Breast epithelium (tissue), 4 donors: ENCODE measurements at places on chromosomes 7 and 10. TPM values are rescaled to one million over a fixed set of nuclear protein-coding genes. Genes with fewer than 3 reads are reported as not detected.
A peak's percentile ranks its signal among the peaks of the same experiment; 100 is the strongest.

DNA sequence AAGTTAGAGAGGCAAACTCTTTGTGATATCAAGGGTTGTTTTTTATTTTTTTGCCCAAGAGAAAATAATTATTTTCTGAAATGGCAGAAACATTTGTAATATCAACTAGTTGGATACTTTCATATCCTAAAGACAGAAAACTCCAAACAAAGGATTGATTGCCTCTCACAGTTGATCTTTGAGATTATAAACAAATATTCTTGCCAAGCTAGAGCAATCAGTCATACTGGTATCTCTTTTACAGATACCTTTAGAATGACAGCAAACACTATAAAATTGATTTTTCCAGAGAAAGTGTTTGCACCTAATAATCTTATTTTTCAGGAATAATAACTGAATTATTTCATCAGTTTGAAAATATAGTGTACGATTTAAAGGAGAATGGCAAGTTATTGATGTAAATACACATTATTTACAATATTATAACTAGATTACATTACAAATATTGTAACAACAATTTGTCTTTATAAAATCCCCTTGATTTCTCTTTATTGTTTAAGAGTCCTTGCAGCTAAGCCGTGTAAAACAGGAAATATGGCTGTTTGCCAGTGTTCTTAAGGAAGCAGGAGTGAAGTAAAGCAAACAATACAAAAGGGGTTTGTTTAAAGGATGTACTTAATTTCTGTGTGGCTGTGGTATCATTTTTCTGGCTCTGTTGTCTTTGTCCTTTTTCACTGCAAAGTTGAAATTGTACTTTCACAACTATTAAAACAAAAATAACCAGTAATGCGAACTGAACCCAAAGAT is 58.4 kb downstream of the MAPK8 start:
- no peaks in the 10 kb centered on the region for H3K36me3 ChIP-seq
- no peak for DNase-seq
- H3K4me1 ChIP-seq = peaks cover 8% of the 10 kb centered on the region
- H3K4me3 ChIP-seq = no peak overlapping the region
- H3K27me3 ChIP-seq = no peaks in the 10 kb centered on the region

DNA sequence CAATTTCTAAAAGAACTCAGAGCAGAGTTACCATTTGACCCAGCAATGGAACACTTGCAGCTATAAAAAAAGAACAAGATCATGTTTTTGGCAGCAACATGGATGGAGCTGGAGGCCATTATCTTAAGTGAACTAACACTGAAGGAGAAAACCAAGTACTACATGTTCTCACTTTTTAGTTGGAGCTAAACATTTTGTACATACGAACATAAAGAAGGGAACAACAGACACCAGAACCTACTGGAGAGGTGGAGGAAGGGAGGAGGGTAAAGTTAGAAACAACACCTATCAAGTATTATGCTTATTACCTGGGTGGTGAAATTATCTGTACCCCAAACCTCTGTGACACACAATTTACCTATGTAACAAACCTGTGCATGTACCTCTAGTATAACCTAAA is 329.5 kb downstream of the ATRNL1 start:
- H3K36me3 ChIP-seq = no peaks in the 10 kb centered on the region
- DNase-seq = no peak
- no peak overlapping the region for H3K4me3 ChIP-seq
- no peaks in the 10 kb centered on the region for H3K27me3 ChIP-seq

DNA sequence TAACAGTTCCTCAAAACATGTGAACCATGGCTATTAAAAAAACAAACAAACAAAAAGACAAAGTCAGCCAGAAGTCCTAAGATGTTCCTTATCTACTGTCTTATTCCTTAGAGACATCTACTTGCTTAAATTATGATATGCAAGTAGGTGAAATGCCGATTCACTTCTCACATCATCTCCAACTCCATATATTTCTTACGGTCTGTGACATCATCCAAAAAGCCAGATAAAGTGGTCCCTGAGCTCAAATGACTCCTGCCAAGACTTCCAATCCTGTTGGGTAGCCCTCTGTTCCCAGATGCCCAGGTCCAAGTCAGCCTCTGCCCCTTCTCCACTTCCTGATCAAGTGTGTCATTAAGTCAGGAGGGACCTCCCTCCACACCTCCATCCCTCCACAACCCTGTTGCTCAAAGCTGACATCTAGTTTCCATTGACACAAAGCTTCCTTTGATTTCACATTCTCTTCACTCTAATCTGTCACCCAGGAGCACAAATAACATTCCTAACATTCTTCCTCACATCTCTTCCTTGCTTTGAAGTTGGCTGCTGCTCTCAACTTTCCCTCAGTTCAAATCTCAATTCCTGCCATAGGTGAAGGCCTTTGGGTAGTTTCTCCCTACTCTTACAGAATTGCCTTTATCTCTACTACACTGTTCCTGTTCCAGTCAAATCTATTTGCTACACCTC is 56.1 kb upstream of the PDLIM1 start:
- no peak for DNase-seq
- H3K36me3 ChIP-seq = no peaks in the 10 kb centered on the region
- H3K27ac ChIP-seq = no peak overlapping the region
- H3K27me3 ChIP-seq = no peaks in the 10 kb centered on the region
- peaks cover 7% of the 10 kb centered on the region for H3K4me1 ChIP-seq

DNA sequence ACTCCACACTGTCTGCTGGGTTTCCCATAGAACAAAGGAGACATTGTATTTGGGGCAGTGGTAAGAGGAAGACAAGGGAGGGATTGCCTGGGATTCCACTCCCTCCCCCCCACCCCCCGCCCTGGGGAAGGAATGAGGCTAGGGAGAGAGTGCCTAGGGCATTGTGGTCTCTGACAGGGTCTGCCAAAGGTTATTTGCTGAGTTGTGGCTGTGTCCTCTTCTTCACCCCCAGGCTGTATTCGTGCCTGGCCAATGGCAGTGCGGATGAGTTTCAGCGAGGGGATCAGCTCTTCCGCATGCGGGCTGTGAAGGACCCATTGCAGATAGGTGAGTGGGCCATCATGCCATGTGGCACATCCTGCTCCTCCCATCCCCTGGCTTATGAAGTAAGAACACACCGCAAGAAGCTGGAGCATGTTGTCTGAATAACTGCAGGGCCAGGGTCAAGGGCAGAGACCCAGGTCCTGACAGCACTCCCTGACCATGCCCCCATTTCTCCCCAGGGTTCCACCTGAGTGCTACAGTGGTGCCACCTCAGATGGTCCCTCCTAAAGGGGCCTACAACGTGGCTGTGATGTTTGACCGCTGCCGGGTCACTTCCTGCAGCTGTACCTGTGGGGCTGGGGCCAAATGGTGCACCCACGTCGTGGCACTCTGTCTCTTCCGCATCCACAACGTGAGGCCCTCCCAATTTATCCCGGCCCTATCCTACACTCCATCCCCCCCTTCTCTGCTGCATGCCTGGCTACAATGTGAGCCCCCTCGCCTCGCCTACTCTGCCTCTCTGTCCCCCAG is 3.7 kb downstream of the ZSWIM8 start:
- H3K27ac ChIP-seq = no peak overlapping the region
- H3K27me3 ChIP-seq = no peaks in the 10 kb centered on the region
- H3K4me3 ChIP-seq = no peak overlapping the region
- DNase-seq = no peak

- H3K27ac ChIP-seq = no peak overlapping the region
- DNase-seq = no peak
- H3K27me3 ChIP-seq = no peaks in the 10 kb centered on the region
Observed at GRCh38 chr10:124053971-124054370, 39.4 kb downstream of the CHST15 start.

DNA sequence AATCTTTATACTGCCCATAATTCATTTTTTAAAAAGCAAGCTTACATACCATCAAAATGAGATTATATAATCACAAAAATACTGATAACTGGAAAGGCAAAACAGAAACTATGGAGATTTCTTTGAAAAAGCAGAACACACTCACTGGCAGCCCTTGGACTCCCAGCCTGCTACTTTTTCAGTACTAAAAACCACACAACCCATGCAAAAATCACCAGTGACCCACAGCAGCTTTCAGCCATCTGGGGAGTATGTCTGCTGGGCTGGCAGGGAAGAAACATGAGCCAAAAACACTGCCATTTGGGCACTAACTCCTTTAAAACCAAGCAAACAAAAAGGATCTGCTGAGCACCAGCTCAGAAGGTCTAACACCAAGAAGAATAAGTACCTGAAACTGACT is 80.0 kb upstream of the DDC start:
- H3K27me3 ChIP-seq = no peaks in the 10 kb centered on the region
- H3K4me1 ChIP-seq = no peaks in the 10 kb centered on the region
- no peaks in the 10 kb centered on the region for H3K36me3 ChIP-seq
- H3K27ac ChIP-seq = no peak overlapping the region
- no peak overlapping the region for H3K4me3 ChIP-seq
- DNase-seq = no peak

DNA sequence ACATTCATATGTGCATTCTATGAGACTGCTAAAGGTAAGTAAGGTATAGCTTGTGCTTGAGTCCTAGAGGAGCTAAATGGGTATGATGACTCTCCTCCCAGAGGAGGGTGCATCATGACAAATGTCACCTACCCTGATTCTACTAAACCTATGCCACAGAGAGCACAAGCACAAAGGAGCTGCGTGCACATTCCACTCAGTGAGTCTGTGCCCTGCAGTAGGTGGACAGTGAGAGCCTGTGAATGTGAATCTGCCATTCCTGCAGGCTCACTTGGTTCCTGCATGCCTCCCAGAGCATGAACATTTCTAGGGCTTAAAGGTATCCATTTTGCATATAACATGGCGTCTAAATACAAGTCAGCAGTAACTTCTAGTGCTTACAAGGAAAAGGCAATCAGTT is 46.8 kb downstream of the PRKAR2B start:
- DNase-seq = no peak
- no peaks in the 10 kb centered on the region for H3K4me1 ChIP-seq
- H3K27ac ChIP-seq = no peak overlapping the region
- no peaks in the 10 kb centered on the region for H3K27me3 ChIP-seq

DNA sequence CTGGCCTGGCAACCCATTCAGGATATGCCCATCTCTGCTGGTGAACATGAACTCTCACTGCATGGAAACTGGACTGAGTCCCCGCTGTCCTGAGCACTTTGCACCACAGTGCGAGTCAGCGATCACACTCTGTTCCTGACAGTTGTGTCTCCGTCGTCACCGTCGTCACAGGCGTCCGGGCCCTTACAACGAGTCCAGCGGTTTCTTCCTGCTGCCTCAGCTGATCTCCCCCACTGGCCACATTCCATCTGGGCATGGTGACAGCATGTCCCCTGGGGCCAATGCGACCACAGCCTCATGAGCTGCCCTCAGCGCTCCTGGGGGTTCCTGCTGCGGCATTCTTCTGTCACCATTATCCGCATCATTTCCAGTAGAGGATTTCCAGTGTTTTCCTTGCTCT is 76.8 kb upstream of the KLF6 start:
- no peak for DNase-seq
- no peaks in the 10 kb centered on the region for H3K36me3 ChIP-seq

DNA sequence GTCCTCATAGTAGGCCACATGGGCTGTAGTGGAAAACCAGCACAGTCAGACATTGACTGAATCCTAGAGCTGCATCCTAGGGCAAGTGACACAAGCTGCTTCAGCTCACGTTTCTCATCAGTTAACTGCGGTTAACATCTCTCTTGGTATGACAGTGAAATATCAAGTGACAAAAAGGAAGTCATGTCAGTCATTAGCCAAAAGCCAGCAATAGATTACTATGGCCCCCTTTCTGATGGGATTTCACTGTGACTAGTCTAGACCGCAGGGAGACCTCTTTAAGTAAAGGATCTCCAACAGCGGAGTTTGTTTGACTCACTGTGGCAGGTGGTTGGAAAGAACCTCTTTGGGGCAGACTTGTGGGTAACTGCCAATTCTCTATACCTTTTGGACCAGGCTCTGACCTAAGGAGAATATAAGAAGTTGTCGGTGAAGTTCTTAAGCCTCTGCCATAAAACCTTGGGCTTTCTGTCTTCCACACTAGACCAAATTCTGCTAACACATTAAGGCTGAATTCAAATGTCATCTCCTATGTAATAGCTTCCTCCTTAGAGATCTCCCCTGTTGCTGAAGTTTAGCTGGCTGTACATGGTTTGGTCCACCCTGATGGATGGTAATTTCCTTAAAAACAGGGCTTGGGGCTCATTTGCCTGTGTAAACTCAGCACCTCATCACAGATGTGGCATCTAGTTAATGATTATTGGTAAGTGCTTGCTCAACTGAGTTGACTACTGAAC is 115.3 kb downstream of the SGMS1 start:
- H3K27me3 ChIP-seq = no peaks in the 10 kb centered on the region
- no peak overlapping the region for H3K4me3 ChIP-seq
- H3K27ac ChIP-seq = no peak overlapping the region
- H3K4me1 ChIP-seq = peaks cover 4% of the 10 kb centered on the region
- H3K36me3 ChIP-seq = no peaks in the 10 kb centered on the region

DNA sequence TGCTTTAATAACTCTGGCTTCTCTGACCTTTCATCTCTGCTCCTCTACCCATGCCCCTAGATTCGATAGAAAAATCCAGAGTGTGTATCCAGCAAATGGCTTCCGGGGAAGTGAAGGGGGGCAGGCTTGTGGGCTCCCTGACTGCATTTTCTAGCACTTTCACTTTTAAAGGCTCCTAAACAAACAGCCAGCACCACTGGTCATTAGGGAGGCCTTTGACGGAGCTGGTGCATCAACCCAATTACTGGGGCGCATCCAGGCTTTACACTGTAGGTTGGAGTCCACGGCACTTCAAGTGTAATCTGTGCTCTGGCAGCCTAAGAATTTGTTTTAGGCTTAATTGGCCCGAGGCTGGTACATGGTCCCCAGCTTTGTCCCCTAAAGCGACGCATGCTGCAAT is 291.9 kb downstream of the GFRA1 start:
- H3K27ac ChIP-seq = no peak overlapping the region
- no peaks in the 10 kb centered on the region for H3K27me3 ChIP-seq
- no peak for DNase-seq
- no peaks in the 10 kb centered on the region for H3K4me1 ChIP-seq
- H3K36me3 ChIP-seq = no peaks in the 10 kb centered on the region
- H3K4me3 ChIP-seq = no peak overlapping the region

DNA sequence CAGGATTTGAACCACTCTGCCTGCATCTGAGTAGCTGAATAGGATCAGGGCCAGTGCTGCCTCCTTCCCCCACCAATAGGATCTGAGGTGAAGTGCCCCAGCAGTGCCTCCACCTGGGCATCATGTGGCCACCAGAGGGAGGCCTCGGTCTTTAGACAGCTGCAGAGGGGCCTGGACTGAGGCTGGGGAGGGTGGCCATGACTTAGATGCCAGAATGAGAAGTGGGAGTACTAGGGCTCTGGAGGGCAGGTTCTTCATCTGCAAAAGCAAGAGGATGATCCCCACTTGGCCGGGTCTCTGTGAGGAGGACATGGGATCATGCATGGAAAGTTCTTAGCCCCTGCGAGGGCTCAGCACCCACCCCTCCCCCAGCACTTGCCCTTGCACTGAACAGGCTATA is 56.9 kb downstream of the NEUROG3 start:
- no peaks in the 10 kb centered on the region for H3K36me3 ChIP-seq
- no peak overlapping the region for H3K4me3 ChIP-seq
- no peaks in the 10 kb centered on the region for H3K4me1 ChIP-seq
- no peak overlapping the region for H3K27ac ChIP-seq
- no peaks in the 10 kb centered on the region for H3K27me3 ChIP-seq
- DNase-seq = no peak

- H3K36me3 ChIP-seq = no peaks in the 10 kb centered on the region
- no peak for DNase-seq
- H3K27me3 ChIP-seq = peaks cover 95% of the 10 kb centered on the region
- peak overlapping the region; percentile 45 for H3K4me3 ChIP-seq
Observed at GRCh38 chr7:25855854-25856782, 295.9 kb upstream of the NFE2L3 start.

The CYP26C1 gene
- total RNA-seq = not detected

The MRLN gene
- not detected for total RNA-seq

The OR2A42 gene
- total RNA-seq = 0.15 TPM

The DYNC1I1 gene
- 7.7 TPM for total RNA-seq

The DNAJB9 gene
- 41.0 TPM for total RNA-seq

The CAMK2B gene
- total RNA-seq = not detected

The HIPK2 gene
- 31.1 TPM for total RNA-seq

The XRCC2 gene
- total RNA-seq = 2.2 TPM

The COBL gene
- total RNA-seq = 2.2 TPM

The SLC16A12 gene
- total RNA-seq = 4.8 TPM
